ENCODE measurements at places on chromosomes 7 and 10.
A peak's percentile ranks its signal among the peaks of the same experiment; 100 is the strongest.

- no peak for DNase-seq
These were observed 410.0 kb downstream of the EXOC4 start for GRCh38 chr7:133662830-133663229.

DNA sequence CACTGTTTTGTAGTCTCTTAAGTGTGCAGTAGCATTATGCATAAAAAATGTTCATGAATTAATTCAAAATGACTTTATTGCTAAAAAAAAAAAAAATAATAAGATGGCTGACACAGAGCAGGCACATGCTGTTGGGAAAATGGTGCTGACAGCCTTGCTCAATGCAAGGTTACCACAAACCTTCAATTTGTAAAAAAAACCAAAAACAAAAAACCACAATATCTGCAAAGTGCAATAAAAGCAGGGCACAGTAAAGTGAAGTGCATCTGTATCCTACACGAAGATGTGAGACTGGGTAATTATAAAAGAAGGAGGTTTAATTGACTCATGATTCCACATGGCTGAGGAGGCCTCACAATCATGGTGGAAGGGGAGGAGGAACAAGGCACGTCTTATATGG lies 185.8 kb downstream of the USP6NL start:
- no peak for DNase-seq

DNA sequence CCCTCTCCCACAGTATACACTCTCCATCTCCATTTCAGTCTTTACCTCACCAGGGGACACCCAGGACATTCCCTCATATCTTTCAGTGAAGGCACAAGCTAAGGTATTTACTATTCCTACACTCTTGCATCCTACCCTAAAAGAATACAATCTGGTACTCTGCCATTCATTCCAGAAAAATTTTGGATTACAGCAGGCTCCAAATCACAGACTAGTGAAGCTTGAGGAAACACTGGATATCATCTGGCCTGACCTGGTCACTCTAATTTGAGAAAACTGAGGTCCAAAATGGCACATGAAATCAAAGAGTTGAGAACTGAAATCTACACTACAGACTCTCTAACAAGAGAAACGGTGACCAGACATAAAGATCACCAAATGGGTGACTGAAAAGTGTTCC lies 61.7 kb downstream of the CREB3L2 start:
- DNase-seq: no peak

- DNase-seq: no peak
These were observed 201.7 kb upstream of the PRSS58 start for GRCh38 chr7:142459551-142459963.

DNA sequence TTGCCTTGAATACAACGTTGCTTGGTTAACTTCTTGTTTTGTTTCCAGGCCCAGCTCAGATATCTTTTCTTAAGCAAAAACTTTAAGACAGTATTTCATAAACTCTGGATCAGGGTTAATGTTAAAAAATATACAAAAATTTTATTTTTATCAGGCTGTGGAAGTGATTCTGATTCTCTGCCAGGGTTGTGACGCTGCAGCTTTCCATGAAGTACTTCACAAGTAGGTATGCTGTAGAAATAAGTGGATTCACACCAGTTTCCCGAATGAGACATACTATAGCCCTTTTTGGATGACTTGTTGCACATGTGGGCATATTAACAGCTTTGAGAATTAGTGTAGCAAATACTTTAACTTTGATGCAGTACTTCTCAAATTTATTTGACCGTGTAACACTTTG lies 70.1 kb downstream of the CDK14 start:
- DNase-seq: no peak

- peak; percentile 26 for DNase-seq
These were observed 52.8 kb downstream of the C10orf105 start for GRCh38 chr10:71666639-71667386.

- no peak for DNase-seq
These were observed 43.1 kb upstream of the FOXK1 start for GRCh38 chr7:4638781-4639575.

All from HL-60 (cell line).